Heart right ventricle (tissue), 16 donors: ENCODE measurements at places on chromosomes 11 and 22. TPM values are rescaled to one million over a fixed set of nuclear protein-coding genes. Genes with fewer than 3 reads are reported as not detected.

DNA sequence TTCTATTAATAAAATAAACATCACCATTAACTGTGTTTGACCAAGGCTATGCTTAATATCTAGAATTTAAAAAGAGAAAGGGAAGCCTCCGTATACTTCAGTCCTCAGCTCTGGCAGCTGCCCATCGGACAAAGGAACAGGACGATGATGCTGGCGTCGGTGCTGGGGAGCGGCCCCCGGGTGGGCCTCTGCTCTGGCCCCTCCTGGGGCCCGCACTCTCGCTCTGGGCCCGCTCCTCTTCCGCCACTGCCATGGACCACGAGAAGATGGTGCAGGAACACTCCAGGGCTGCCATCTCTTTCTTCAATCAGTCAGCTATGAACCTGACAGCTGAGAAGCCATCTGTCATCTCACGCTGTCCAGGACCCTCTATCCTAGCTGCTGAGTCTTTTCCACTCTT lies 25.3 kb downstream of the PDHX start:
- no peak for DNase-seq

DNA sequence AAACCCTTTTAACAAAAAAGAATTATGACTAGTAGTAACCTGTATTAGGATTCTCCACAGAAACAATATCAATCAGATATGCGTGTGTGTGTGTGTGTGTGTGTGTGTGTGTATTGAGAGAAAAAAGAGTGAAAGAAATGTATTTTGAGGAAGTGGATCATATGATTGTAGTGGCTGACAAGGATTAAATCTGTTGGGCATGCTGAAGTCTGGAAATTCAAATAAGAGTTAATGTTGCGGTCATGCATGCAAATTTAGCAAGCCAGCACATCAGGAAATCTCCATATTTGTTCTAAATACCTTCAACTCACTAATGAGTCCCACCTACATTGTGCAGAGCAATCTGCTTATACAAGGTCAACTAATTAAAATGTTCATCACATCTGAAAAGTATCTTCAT lies 46.8 kb upstream of the IGLL5 start:
- no peak for DNase-seq

- DNase-seq: peak; percentile 54
Observed at GRCh38 chr11:128890543-128891368, at the start of gene KCNJ5. TSS of gene KCNJ5 (plus strand) at chr11:128891356. CDS start at chr11:128911274, 19,918 bp downstream.

- no peak for DNase-seq
Observed at GRCh38 chr11:105164208-105164607, 24.6 kb upstream of the CARD18 start.

DNA sequence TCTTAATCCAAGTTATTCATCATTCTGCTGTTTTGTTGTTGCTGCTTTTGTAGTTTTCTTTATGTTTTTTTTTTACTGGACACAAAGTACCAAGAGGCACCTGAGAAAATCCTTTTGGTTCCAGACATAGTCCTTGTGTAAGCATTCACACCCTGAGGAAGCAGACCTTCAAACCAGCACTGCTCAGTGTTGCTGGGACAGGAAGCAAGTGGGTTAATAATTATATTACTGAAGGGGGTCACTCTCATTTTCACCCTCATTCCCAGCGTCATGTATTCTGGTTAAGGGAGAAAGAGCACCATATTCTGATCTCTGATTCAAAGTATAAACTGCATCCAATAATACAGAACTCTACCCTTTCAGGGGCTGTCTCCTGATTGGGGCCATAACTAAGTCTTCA lies 5.9 kb upstream of the ALKBH3 start:
- no peak for DNase-seq

GRCh38 chr11:64248578-64248977 lies 1.8 kb upstream of the PPP1R14B start:
- DNase-seq: no peak

The KCNE3 gene
- 1.2 TPM for polyA plus RNA-seq

DNA sequence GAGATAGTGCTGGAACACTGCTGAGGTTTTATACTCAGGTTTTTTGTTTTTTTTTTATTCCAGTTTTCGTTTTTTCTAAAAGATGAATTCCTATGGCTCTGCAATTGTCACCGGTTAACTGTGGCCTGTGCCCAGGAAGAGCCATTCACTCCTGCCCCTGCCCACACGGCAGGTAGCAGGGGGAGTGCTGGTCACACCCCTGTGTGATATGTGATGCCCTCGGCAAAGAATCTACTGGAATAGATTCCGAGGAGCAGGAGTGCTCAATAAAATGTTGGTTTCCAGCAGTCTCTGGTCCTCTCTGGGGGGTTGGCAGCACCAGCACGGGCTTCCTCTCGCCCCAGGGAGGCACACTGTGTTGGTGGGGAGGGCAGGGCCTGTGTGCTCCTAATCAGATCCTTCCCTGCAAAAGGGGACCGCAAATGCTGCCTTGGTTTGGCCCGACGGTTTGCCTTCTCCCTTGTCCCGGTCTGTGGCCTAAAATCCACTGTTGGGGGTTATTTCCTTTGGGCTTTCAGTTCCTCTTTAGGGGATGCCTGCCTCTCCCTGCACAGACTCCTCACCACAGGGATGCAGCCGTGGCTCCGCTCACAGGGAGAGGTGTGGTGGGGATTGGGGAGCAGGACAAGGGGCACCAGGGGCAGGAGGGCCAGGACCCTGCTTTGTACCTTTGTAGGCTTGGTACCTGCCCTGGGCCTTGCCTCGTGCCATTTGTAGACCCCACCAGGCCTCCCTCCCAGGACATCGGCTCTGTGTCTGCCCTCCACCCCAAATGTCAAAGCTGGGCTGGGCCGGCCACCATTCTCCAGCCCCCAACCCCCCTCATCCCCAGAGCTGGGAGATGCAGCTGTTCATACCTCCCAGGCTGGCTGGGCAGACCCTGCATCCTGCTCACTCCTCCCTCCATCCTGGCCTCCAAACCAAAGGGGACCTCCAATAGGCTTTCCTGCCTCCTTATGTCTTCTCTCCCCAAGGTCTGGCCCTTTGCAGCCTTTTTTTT lies 13.5 kb downstream of the MCAT start:
- no peak for DNase-seq

DNA sequence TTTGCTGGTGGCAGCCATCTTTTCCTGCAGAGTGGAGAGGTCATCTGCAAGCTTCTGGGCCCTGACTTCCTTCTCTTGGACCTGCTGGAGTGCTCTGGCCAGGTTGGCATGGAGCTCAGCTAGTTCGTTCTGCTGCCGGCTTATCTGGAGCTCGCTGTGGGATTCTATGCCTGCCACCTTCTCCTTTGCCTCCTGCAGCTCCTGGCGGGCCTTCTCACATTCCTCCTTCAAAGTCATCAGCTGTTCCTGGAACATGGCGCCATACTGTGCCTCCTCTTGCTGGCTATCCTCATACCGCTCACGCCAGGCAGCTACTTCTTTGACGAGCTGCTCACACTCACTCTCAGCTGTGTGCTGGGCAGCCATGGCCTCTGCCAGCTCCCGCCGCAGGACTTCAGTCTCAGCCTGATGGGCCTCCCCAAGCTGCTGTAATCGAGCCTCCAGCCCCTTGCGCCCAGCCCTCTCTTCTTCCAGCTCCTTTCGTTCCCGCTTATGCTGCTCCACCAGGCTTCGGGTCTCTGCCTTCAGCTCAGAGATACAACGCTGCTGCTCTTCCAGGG lies 16.1 kb downstream of the IL18BP start:
- no peak for DNase-seq

GRCh38 chr11:72075109-72075508 lies 5.2 kb downstream of the NUMA1 start:
- DNase-seq: no peak

The ABTB2 gene
- polyA plus RNA-seq: 11.0 TPM

The C22orf15 gene
- 0.66 TPM for polyA plus RNA-seq

The SMC1B gene
- polyA plus RNA-seq: not detected

The MUC5AC gene
- not detected for polyA plus RNA-seq

The ARFIP2 gene
- 36.8 TPM for polyA plus RNA-seq

DNA sequence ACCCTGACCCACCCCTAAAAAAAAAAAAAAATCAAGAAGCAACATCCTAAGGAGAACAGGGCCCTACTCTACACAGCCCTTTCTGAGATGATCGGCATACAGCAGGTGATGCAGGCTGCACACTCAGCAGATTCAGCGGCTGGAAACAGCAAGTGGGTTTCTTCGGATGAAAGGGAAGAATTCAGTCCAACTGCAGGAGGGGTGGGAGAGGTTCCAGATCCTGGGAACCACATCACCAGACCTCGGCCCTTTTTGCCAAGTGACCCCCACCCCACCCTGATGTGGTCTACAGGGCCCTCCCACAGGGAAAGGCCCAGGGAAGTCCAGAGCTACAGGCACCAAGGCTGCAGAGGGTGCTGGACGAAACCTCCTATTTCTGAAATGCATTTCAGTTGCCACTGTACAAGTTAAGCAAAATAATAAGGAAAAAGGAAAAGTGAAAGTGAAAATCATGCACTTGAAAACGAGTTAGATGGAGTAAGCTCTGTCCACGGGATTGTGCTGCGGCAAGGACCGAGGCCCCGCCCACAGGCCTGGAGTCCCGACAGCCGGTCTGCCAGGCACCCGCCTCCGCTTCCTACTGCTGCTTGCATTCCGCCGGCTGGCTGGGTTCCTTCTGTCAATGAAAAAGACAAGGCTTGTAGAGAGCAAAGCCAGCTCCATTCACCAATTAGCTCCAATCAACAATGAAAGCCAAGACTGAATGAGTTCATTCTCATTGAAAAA lies 16.0 kb upstream of the PHLDA2 start:
- DNase-seq: peak; percentile 87
